ENCODE measurements at places on chromosomes 16 and 17.
A peak's percentile ranks its signal among the peaks of the same experiment; 100 is the strongest.

DNA sequence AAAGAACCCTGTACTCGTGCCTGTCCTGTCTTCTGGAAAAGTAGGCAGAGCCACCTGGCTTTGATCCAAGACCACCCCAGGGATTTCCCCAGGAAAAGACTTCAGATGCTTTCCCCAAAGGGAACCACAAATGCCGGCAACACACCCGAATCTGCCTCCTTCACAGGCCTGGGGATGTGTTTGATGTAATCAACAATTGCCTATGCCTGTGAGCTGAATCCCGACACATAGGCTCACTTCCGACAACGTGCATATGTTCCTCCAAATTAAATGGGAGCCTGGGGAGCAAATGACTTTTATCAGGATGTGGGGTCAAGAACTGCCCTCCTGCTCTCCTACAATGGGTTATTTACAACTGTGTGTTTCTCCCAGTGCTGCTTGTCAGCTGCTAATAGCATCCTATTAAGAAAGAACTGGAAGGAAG, 535.2 kb upstream of the CDH11 start:
- DNase-seq, result no peak

DNA sequence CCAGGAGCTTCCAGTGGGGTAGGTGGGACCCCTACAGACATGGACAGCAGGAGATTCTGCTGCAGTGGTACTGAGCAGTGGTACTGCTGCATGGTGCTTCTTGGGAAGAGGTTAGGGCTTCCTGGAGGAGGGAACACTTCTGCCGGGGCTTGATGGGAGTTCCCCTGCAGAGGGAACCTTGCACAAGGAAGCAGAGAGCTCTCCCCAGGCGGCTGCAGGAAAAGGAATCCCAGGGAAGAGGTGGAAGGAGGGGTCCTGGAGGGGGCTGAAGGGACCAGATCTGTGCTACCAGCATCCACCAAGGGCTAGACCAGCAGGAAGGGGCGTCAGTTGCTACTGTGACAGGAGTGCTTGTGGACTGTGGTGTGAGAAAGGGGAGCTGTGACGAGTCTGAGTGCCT, 10.6 kb downstream of the RIPOR1 start:
- no peak for DNase-seq

GRCh38 chr17:49915670-49916069, 53.3 kb upstream of the DLX4 start:
- no peak for DNase-seq

DNA sequence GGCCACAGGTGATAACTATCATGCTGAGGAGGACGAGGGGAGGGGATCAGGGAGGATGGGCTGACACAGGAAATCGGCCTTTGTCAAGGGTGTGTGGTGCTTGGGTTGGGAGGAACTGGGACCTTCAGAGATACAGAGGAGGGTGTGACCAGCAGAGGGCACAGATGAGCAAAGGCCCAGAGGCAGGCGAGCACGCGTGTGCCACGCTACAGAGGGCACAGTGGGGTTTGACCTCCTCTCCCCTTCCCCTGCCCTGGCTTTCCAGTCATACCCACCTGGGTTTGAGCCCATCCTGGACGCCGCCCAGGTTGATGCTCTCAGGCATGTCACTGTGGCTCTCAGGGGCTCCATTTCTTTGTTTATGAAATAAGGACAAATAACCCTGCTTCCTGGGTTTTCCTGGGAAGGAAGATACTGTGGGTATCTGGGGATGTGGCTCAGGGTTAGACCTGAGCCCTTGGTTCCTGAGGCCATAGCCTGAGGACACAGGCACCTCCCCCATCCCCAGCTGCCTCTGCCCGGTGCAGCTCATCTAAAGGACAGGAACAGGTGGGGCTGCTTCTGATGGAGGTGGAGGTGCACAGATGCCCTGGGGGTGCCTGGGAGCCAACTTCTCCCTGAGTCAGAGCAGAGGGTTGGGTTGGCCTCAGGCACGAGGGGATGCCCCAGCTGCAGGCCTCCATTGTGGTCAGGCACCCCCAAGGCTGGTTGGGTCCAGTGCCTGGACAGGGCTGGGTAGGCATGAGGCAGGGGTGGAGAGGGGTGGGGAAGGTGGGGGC, 51.8 kb downstream of the BEAN1 start:
- no peak for DNase-seq

- DNase-seq, result no peak
These were observed 8.5 kb downstream of the CHTF8 start for GRCh38 chr16:69123910-69124309.

- peak; percentile 56 for DNase-seq
These were observed 135.2 kb downstream of the SHISA9 start for GRCh38 chr16:13036600-13036999.

DNA sequence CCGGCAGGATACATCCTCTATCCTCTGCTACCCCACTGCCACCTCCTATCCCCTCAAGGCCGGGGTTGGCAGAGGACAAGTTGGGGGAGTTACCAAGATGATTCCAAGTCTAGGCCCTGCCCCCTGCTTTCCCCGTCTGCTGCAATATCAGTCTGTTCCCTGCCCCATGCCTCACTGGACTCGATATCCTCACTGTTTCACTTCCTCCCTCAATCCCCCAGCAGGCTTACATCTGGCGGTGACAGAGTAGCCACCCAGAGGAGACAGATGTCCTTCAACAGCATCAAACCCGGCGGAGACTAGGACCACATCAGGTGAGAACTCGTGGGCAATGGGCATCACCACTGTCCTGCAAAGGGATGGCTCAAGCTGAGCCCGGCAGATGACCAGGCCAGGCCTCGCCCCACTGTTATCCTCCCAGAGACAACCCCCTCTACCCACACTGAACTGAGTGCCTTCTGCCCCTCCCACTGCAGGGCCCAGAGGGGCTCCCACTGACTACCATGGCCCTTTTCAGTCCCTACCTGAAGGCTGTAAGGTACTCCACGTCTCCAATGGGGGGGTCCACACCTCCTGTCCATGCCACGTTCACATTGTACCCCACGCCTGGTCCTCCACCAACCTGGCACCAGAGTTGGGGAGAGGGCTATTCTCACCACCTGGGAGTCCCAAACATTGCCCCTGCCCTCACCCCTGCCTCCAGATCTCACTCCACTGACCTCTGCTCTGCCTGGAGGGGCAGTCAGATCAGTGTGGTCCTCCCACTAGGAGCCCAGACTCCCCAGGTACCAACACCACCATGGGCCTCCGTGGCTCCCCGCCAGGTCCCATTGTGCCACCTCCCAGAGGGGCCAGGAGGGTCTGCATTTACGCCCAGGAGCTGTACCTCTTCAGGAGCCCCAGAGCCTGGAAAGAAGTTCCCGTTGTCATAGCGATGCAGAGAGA, 9.6 kb downstream of the G6PC3 start:
- DNase-seq, result no peak

- peak; percentile 28 for DNase-seq
These were observed 2.7 kb downstream of the KRT36 start for GRCh38 chr17:41486809-41487530.

DNA sequence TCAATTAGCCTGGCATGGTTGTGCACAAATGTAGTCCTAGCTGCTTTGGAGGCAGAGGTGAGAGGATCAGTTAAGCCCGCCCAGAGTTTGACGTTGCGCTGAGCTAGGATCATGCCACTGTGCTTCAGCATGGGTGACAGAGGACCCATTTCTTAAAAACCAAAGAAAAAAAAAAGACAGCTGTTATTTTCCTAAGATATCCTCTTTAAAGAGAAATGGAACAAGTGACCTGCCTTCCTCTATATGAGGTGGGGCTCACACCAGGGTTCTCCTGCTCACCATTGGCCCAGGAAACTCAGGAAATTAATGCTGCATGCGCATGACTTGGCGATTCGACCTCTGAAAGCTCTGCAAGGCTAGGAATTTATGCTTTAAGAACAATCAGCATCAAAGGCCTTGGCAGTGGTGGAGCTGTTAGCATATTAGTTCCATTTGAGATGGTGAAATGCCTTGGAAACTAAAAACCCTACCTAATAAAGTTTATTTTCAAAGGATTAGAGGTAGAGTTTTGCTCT, 108.3 kb downstream of the RBFOX1 start:
- no peak for DNase-seq

DNA sequence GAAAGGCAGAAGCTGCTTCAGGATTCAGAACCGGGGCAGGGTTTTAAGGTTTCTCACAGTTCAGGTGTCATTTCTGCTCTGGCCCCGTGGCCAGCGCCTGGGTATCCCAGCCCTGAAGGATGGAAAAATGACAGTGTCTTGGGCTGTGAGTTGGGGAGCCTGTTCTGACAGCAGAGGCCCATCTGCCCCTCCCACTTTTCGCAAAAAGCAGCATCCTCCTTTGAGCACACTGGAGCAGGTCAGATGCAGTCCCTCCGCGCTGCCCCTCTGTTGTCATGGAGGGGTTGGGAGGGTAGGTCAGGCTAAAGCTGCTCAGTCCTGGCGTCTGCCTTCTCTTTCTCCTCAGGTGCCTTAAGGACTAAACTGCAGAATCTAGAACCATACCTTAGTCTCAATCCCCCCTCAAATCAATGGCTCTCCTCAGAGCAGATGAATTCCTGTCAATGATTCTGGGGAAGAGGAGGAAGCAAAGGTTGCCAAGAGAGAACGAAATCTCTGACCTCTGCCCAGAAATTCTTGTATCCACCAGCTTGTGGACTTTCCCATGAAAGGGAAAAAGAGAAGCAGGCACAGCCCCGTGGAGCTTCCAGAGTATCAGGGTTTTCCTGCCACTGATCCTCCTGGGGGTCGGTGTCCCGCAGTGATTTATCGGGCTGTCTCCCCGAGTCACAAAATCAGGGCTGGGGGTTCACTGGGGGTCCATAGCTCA, 7.3 kb downstream of the NEUROD2 start:
- no peak for DNase-seq

DNA sequence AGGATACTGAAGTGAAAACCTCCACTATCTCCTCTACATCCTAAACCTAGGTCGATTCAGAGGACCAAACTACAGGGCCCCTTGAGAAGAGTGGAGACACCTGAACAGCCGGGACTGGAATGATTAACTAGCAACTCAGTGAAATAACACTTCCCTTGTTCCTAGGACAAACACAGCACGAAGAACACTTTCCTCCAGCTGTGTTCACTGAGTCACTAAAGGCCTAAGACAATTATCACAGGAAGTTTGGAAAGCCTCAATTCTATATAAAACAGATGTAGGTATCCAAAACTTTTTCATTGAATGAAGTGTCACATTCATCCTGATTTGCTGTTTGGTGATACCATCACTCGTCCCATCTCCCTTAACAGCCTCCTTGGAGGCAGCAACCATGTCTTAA, 15.5 kb upstream of the CUEDC1 start:
- no peak for DNase-seq

DNA sequence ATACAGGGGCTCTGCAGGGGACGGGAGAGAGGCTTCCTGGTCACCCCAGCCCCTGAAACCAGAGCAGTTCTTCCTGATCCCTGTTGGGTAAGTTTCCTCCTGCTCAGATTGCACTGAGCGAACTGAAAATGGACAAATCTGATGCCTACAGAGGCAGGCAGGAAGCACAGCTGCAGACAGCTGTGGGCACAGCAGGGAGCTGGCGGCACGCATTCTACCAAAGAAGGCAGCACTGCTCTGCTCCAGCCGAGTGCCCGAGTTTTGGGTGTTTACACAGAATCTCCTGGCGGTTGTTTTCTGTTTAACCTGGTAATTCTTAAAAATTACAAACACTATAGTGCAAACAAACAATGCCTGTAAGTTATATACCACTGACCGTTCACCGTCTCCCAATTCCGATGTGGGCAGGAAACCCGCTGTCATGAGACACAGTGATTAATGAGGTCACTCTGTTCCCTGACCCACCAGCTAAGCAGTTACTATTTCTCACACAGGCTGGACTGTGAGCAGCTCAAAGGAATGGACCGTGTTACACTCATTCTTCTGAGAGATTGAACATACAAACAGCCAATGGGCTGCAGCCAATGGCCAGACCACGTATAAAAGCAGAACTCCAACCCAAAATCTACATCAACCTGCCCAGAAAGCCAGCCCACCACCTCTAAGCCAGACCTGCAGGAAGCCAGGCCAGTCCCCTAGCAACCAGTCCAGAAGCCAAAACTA, 25.5 kb downstream of the NSMCE1 start:
- peak; percentile 76 for DNase-seq

- DNase-seq, result no peak
These were observed 49.2 kb downstream of the CUEDC1 start for GRCh38 chr17:57905875-57906455.

DNA sequence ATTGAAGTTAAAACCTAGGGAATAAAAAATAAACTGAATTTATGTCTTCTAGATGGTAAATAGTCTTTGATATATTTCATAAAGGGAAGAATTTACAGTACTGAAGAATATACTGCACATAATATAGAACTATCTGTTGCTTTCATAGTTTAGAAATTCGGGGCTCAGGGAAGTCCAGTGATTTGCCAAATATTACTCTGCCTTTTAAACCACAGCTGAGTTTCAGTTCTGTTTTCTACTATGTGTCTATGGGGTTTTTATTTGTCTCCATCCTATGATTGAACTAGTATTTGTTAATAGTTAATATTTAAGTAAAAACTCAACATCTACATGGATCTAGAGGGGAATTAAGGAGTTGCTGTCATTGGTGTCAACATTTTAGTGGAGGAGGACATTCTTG, 715.0 kb upstream of the CDH8 start:
- no peak for DNase-seq

- no peak for DNase-seq
These were observed 901.6 kb upstream of the GOT2 start for GRCh38 chr16:59635674-59636073.

GRCh38 chr17:12622726-12623125, 43.0 kb upstream of the MYOCD start:
- no peak for DNase-seq

DNA sequence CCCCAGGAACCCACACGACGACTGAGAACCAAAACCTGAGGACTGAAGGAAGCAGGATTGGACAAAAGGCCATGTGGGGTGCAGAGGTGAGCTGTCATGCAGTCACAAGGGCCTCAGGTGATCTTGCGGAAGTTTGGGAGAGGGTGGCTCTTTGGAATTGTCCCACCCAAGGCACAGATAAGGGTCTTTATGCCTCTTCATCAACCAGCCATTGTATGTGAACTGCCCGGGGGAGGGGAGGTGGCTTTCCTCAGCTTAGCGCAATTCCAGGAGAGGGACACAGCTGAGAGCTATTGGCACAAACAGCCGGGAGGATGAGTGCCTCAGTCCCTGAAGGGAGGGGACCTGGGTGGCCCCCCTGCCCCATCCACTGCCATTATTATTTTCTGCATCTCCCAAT, 55.1 kb upstream of the PHOSPHO1 start:
- DNase-seq, result no peak

GRCh38 chr17:31570951-31571892, 179.7 kb downstream of the RAB11FIP4 start:
- DNase-seq, result peak; percentile 80

GRCh38 chr16:50525262-50525661, 22.9 kb upstream of the NKD1 start:
- no peak for DNase-seq
